Hepatocyte (in vitro differentiated cells): ENCODE measurements at places on chromosomes 2 and 18. TPM values are rescaled to one million over a fixed set of nuclear protein-coding genes. Genes with fewer than 3 reads are reported as not detected.

GRCh38 chr2:229861431-229861830, 60.4 kb downstream of the TRIP12 start:
- H3K36me3 ChIP-seq, result no peaks in the 10 kb centered on the region
- H3K4me3 ChIP-seq, result no peak overlapping the region

DNA sequence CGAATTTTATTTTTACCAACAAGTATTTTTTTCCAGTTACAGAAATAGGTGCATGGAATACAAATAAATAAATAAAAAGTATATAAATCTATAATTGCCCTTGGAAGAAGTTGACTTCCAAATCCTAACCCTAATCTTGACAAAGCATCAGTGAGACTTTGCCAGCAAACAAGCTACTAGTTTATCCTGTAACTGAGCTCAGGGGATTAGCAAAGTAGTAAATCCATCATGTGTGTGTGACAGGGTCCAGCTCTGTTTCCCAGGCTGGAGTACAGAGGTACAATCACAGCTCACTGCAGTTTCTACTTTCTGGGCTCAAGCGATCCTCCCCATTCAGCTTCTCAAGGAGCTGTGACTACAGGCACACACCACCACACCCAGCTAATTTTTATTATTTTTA, 948.0 kb upstream of the CNTNAP5 start:
- no peak for DNase-seq
- no peaks in the 10 kb centered on the region for H3K4me1 ChIP-seq
- no peaks in the 10 kb centered on the region for H3K36me3 ChIP-seq
- no peak overlapping the region for H3K27ac ChIP-seq
- H3K4me3 ChIP-seq, result no peak overlapping the region

Gene UGT1A1
- total RNA-seq, result 0.53 and 0.60 TPM in 2 replicates

DNA sequence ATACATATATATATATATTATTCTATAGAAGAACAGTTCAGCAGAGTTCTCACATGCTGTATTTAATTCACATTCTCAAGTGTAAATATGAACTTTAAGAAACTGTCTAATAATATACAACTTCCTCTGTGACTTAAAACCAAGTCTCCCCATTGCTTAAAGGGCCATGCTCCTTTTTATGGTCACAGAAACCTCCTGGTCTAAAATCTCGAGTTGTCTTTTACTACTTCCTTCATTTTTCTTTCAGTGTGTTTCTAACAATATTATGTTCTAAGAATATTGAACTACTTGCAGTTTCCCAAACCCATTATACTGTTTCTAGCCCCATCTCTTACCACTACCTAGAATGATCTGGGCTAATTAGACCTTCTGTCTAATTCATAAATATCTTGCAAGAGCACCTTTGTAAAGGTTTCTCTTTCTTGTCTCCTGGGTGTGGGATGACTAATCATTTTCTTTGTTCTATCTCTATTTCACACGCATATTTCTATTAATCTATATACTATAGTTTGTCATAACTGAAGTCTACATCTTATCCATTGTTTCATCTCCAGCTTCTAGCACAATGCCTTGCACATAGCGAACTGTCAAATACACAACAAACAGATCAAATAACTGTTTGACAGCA, 48.8 kb downstream of the ERBB4 start:
- DNase-seq, result no peak
- H3K36me3 ChIP-seq, result no peaks in the 10 kb centered on the region
- no peaks in the 10 kb centered on the region for H3K4me1 ChIP-seq
- no peak overlapping the region for H3K27ac ChIP-seq
- H3K4me3 ChIP-seq, result no peak overlapping the region
